ENCODE measurements at places on chromosomes 1 and 21.

- no peak for DNase-seq
Observed at GRCh38 chr1:28338897-28339296, 10.1 kb downstream of the MED18 start.

- peak; percentile 77 for DNase-seq
Observed at GRCh38 chr1:161069731-161070270, at the start of gene ARHGAP30. Gene ARHGAP30 (minus strand): TSS chr1:161069891. CDS start chr1:161069624, 267 bp downstream.

- no peak for DNase-seq
Observed at GRCh38 chr21:23131177-23131576, 2133.0 kb downstream of the NCAM2 start.

- no peak for DNase-seq
Observed at GRCh38 chr1:217134857-217135568, 411.8 kb upstream of the ESRRG start.

- peak; percentile 67 for DNase-seq
Observed at GRCh38 chr1:202144402-202145067, at the start of gene ARL8A. Gene ARL8A (minus strand): TSS chr1:202144737. CDS start chr1:202144572, 165 bp downstream.

GRCh38 chr21:10463156-10463555 is 58.2 kb upstream of the TPTE start:
- no peak for DNase-seq

DNA sequence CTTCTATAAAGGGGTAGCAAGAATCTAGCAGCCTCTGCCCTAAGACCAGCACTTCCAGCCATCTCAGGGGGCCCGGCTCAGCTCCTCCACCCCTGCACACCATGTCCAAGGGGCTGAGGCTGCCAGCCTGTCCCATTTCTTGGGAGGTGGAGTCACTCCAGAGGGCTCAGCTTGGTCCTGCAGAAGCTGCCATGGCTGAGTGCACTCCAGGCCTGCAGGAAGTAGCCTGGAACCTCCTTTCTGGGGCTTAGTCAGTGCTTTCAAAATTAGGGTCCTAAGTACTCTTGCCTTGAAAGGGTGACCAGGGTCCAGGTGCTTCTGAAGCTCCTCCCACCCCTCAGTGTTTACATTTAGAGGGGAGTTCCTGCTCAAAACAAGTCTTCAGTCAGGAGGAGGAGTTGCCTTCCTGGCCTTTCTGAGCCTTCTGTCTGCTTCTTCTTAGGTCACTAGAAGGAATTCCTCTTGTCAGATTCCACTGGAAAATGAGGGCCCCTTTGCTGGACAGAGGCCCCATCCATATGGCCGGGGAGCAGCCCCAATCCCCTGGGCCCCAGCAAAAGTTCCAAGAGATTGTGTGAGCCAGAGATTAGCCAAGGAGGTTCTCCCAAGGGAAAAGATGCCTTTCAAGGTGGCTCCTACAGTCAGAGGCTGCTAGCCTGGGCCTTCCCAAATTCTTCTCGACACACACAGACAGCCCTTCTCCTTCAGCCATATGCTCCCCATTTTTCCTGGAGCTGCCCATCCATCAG is 128.1 kb upstream of the VAMP3 start:
- no peak for DNase-seq

GRCh38 chr1:244948416-244948815 is 84.1 kb upstream of the HNRNPU start:
- no peak for DNase-seq

- peak; percentile 26 for DNase-seq
Observed at GRCh38 chr1:39955547-39956539, 898 bp downstream of the MFSD2A start.

DNA sequence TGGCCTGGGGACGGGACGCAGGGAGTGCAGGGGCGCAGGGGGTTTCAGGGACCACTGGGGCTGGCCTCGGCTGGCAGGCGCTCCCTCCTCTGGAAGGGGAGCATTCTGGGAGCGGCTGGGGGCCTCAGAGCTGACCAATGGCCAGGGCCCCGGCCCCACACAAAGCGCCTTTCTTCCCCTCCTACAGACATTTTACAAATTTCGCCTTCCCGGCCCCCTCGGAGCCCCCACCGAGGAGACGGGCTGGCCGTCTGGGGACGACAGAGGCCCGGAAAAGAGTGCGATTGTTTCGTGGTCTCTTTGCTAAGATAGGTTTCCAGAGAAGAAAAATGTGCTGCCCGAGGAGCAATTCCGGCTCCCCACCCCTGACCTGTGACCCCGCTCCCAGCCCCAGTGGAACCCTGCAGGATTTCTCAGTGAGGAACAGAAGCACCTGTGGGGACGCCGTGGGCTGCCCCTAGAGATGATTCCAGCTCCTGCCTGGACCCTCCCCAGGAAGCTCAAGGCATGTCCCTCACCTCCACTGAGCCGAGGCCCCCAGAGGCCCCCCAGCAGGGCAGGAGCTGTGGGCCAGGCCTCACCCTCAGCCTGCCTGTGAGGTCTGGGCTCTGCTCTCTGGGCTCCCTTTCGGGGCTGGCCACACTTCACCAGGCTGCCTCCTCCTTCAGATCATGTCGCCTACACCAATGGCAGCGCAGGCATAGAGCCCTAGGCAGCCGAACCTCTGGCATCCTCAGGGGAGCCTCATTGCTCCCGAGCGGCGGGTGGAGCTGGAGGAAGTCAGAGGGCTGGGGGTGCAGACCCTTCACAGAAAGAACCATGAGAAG is 15.0 kb upstream of the PLEKHG5 start:
- no peak for DNase-seq

- no peak for DNase-seq
Observed at GRCh38 chr1:227896710-227897655, 50.7 kb downstream of the WNT9A start.

DNA sequence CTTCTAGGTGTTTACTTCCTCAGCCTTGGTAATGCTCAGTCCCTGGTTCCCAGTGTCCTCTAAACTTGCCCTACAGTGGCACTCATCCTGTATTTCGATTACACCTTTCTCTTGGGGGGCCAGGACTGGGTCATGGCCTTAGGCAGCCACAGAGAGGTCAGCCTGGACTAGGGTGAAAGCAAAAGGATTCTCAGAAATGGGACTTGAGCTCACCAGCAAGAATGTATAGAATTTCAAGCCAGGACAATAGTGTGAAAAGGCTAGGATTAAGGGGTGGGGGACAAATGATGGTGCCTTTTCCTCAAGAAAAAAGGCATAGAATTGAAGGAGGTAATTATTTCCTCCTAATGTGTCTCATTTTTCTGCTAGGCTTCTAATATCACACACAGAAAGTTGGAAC is 166.8 kb upstream of the RUNX1 start:
- DNase-seq = no peak

DNA sequence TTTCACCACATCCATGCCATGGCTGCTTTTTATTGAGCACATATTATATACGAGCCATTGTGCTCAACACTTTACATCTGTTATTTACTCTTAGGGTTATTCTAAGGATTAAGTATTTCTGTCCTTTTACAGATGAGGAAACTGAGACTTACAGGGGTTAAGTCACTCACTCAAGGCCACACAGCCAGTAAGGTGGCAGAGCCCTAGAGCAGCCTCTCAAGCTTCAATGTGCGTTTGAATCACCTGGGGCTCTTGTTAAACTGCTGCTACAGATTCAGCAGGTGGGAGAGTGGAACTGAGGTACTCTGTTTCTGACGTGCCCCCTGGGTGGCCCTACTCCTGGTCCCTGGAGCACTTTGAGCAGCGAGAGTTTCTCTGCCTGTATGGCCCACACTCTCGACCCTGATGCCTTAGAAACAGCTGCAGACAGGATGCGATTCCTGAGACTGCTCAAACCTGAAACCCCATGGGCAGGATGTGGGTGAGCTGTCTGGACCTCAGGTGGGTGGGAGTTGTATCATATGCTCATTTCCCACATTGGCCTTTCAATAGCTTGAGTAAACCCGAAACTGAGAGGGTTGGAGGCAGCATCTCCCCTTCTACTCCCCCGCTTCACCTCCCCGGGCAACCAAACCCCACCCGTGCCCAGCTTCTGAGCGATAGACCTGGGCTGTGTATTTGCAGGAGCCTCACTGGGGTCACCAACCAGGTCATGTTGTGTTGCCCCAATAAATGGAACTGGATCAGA is 59.3 kb downstream of the MAN1C1 start:
- DNase-seq = peak; percentile 84

- DNase-seq = no peak
Observed at GRCh38 chr1:60134716-60135115, 61.1 kb upstream of the C1orf87 start.

GRCh38 chr1:9361630-9362260 is 69.1 kb downstream of the SPSB1 start:
- no peak for DNase-seq

- no peak for DNase-seq
Observed at GRCh38 chr1:228833911-228834688, 98.8 kb downstream of the RHOU start.

DNA sequence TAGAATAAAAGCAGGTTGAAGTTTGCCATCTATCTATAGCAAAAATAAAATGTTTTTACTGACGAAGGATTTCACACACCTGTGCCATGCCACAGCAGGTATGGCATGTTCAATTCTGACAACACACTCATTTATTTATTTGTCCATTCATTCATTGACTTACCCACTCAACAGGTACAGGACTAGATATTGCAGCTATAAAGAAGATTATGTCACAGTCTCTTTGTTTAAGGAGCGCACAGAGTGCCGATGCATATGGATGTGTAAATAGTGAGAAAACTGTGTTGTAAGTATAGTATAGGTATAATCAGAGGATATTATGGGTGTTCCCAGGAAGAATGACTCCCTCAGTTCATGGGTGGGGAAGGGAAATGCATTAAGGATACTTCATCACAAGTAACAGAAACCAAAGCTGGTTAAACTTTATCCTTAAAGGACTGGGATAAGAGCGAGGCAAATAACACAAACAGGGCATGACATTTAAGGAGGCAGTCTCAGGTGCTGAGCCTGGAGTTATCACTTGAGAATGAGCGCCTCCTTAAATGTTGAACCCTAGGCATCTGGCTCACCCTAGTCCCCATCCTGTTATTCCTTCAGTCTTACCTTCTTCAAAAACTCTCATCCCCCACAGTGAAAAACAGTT is 7.9 kb upstream of the ZRANB2 start:
- no peak for DNase-seq

GRCh38 chr1:13749543-13750341 is 49.8 kb downstream of the PRDM2 start:
- no peak for DNase-seq

DNA sequence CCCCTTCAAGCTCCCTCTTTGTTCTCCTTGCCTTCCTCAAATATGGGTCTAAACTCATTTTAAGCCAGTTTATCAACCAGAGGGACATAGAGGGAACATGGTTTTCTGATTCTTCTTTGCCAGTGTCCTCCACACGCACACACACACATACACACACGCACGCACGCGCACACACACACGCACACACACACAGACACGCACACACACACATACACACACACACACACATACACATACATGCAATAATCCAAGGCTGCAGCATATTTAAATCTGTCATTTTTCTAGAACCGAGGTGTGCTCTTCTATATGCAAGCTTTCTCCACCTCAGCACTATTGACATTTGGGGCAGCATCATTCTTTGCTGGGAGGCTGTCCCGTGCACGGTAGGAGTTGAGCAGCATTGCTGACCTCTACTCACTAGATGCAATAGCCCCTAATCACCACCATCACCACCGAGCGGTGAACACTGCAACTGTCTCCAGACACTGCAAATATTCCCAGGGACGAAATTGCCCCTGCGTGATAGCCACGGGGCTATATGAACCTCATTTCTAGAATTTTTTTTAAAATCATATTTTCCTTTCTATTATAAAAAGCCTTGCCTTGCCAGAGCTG is 8.0 kb downstream of the TNFRSF9 start:
- no peak for DNase-seq

GRCh38 chr1:8334106-8334851 is 16.4 kb downstream of the SLC45A1 start:
- no peak for DNase-seq

GRCh38 chr21:43834146-43834905 is 30.7 kb upstream of the AGPAT3 start:
- no peak for DNase-seq

- DNase-seq = no peak
Observed at GRCh38 chr1:171717062-171717718, 24.7 kb downstream of the VAMP4 start.

DNA sequence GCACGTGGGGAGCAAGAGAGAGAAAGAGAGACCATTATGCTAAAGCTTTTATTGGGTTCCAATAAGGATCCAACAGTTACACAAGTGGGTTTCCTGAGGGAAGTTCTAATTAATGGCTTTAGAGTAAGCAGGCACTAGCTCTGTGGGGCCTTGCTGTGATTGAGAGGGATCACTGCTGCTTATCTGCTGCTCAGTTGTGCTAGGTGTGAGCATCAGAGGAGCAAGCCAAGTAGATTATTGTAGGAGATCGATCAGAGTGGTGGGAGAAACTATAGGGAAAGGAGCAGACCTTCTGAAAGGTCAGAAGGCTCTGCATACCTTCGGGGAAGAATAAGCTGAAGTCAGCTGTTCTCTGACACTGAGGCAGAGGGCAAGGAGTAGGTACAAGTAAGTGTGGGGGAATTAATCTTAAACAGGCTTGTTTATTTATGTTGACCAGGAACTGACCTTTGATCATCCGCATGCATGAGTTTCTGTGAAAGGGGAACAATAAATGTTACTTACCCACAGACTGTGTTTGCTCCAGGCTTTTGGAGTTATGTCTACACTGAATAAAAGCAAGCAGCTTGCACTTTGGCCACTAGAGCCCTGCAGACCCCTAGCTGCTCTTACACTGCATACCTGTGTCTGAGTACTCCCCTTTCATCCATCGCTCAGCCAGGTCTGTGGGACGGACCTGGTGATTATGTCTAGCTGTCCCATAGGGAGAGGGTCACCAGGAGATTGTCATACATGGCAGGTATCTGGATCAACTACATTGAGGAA is 89.7 kb downstream of the TNNI3K start:
- DNase-seq = no peak

- DNase-seq = no peak
Observed at GRCh38 chr1:108158893-108159453, 41.2 kb downstream of the SLC25A24 start.
